ENCODE measurements at places on chromosomes 3 and 15. TPM values are rescaled to one million over a fixed set of nuclear protein-coding genes. Genes with fewer than 3 reads are reported as not detected.
A peak's percentile ranks its signal among the peaks of the same experiment; 100 is the strongest.

DPPA2 gene
- not detected for total RNA-seq

SHQ1 gene
- 30.2 TPM for total RNA-seq

CPLX3 gene
- total RNA-seq: not detected

ESYT3 gene
- total RNA-seq: under 0.01 TPM

HOMER2 gene
- total RNA-seq: 1.3 TPM

NOX5 gene
- total RNA-seq: 0.64 TPM

LXN gene
- total RNA-seq: 50.9 TPM

SPATA12 gene
- total RNA-seq: not detected

GRCh38 chr3:162034368-162034767 is 537.8 kb downstream of the OTOL1 start:
- no peak for DNase-seq

DNA sequence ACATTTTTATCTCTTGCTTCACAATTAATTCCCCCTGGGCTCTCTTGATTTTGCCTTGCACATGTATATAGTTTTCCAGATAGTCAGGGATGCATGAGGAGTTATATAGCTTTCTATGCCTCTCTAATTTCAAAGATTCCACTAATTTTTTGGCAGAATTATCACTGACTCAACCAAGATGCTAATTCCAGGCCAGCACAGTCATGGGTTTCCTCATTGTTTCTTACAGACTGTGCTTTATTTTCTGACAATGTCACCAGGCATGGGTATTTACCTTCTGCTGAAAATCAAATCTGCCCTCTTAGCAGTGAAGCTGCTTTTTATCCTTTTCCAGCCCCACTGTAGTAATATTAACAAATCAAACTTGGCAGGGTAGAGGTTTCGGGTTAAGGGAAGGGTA is 1520.6 kb upstream of the CADM2 start:
- DNase-seq: no peak

GRCh38 chr3:111568355-111568754 is 26.4 kb downstream of the CD96 start:
- DNase-seq: no peak

DNA sequence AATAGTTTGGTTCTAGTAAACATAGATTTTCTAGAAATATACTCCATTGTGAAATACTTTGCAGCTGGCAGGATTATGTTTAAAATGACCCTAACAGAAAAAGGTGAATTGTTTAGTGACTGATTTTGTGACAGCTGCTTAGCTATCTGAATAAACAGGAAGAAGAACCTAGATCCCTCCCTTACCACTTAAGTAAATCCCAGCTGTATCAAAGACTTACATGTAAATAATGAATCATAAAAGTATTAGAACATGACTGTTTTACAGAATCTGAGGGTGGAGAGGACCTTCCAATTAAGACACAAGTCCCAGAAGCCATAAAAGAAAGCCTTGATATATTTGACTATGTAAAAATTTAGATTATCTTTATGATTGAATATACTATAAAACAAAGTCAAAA is 15.9 kb downstream of the SLC49A4 start:
- peak; percentile 10 for DNase-seq

DNA sequence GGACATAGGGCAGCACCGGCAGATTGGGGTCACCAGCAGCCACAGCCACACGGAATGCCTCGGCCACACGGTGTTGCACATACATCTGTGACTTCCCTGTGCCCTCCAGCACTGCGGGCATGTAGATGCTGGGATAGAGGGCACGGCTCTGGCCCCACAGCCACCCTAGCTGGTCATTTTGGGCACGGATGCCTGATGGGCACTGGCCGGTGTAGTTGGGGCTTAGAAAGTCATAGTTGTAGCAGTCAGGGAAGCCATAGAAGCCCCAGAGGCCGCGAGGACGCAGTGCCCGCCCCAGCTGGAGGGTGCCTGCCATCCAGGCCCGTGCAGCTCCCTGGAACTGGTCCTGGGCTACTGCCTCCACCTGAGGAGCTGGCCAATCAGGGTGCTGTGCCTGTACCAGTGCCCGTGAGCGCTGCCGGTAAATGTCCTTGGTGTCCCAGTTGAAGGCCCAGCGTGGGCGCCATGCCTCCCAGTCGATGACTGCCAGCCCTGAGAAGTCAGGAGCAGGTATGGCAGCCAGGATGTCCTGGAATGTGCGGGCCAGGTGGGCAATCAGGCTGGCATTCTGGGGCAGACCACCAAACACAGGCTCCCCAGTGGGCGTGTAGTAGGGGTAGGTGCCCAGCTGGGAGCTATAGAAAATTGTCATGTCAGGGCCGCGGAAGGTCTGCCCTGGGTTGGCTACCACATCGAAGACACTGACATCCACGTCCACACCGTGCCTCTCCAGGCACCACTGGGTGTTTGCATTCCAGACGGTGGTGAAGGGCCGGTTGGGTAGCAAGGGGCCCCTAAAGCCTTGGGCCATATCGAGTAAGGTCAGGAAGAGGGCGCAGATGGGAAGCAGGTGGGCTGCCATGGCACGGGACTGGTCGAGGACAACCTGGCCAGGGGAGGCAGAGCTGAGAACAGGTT is 1.0 kb downstream of the HYAL1 start:
- DNase-seq: no peak

DNA sequence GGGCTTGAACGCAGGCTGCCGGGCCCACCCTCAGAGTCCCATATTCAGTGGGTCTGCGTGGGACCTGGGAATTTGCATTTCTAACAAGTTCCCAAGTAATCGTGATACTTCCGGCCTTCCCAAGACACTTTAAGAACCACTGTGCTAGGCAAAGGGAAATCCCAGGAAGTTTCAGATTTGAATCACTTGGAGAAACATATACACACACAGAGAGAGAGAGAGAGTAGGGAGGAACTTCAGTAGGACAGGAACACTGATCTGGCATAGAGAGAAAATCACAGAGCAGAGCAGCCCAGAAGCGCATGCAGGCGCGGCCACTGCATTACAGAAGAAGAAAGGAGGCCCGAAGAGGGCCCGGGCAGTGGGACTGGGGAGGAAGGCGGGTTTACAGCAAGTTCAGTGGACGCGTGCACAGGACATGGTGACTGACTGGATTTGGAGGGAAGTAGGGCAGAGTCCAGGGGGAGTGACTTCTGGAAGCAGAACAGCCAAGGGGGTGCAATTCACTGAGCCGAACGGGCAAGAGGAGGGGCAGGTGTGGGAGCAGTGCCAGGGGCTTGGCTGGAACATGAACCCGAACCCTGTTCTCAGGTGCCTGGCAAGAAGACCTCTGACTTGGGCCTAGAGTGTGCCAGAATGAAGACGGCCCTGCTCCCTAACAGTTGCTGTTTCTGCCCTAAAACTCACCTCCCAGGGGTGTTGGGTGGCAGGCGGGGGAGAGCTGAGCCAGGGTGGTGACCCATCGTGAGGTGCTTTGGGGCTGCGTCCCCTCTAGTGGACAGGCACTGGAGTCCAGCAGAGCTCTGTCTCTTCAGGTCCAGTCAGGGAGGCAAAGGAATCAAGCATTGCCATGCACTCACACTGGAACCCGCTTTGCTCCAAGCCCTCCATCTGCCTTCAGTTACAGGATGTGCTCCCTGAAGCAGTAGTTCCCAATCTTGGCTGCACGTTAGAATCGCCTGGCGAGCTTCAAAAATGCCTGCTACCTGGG is 101.3 kb upstream of the HES1 start:
- DNase-seq: peak; percentile 22

GRCh38 chr15:100951965-100952364 is 32.8 kb downstream of the LRRK1 start:
- no peak for DNase-seq

- DNase-seq: no peak
Observed at GRCh38 chr3:151428386-151428785, 32.5 kb downstream of the IGSF10 start.

GRCh38 chr15:52331490-52332240 is 36.1 kb upstream of the MYO5C start:
- peak; percentile 56 for DNase-seq

- no peak for DNase-seq
Observed at GRCh38 chr3:38690185-38690584, 40.7 kb upstream of the SCN5A start.

GRCh38 chr3:41258239-41258800 is 59.0 kb downstream of the CTNNB1 start:
- no peak for DNase-seq

GRCh38 chr3:15612001-15612400 is 10.5 kb downstream of the BTD start:
- no peak for DNase-seq

GRCh38 chr3:22685597-22685996 is 517.5 kb upstream of the UBE2E2 start:
- DNase-seq: no peak

DNA sequence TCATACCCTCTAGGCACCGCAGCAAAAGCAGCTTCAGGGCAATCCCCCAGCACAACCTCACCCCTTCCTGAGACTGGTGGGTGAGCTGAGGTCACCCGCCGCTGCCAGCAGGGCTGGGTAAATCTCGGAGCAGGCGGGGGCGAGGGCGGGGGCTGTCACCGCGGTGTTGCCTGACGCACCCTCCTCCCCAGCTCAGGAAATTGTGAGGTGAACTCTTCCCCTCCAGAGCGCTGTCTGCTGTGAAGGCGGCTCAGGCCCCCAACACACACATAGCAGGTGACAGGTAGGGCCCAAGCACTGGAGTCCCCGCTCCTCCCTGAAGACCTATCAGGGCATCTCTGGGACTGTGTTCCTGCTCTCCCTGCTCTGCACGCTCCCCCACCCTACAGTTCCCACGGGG is 30.2 kb upstream of the FURIN start:
- no peak for DNase-seq

- peak; percentile 45 for DNase-seq
Observed at GRCh38 chr15:41512940-41513505, 604 bp downstream of the LTK start.

DNA sequence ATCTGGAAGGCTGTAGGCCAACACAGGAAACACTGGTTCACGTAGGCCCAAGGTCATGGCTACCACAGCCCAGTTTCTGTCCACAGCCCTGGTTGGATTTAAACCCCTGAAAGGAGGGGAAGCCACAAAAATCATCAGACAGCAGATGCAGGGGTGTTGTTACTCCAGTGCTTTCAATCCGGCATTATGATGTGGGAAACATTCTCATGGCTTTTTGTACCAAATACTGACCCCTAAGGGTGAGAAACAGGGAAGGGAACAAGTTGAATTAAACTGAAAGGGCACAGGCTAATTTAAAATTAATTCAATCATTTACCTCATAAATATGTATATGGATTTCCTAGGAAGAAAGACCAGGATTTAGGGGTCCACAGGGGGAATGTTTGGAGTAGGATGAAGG is 375.6 kb downstream of the CTNNB1 start:
- no peak for DNase-seq

- DNase-seq: no peak
Observed at GRCh38 chr3:174046311-174046710, 648.8 kb downstream of the NLGN1 start.

GRCh38 chr15:95291898-95292472 is 1038.5 kb upstream of the NR2F2 start:
- DNase-seq: peak; percentile 62
